Tongue (tissue), 3 donors: ENCODE measurements at places on chromosomes 13 and 19. TPM values are rescaled to one million over a fixed set of nuclear protein-coding genes. Genes with fewer than 3 reads are reported as not detected.

The CRLF1 gene
- 38.4 TPM for total RNA-seq

The ATP8A2 gene
- total RNA-seq = 1.8 TPM

The DIRAS1 gene
- 2.7 TPM for total RNA-seq

The ZNF320 gene
- total RNA-seq = 27.7 TPM

The NAT14 gene
- total RNA-seq = 12.0 TPM

The ZNF626 gene
- total RNA-seq = 25.1 TPM

The C5AR2 gene
- total RNA-seq = 0.31 TPM

The ZNF491 gene
- total RNA-seq = 4.4 TPM

The LILRB4 gene
- total RNA-seq = 0.51 TPM

The SLAIN1 gene
- total RNA-seq = 8.9 TPM

The PALM gene
- total RNA-seq = 52.9 TPM

The EPN1 gene
- 62.2 TPM for total RNA-seq

The TTC9B gene
- total RNA-seq = not detected

The PLIN3 gene
- total RNA-seq = 95.2 TPM

The SULT2B1 gene
- 2.4 TPM for total RNA-seq

The UGGT2 gene
- total RNA-seq = 64.8 TPM

The CATSPERD gene
- total RNA-seq = not detected

The FBXO17 gene
- 35.2 TPM for total RNA-seq

The NFIX gene
- total RNA-seq = 144 TPM

The WDR83 gene
- total RNA-seq = 7.2 TPM

The LGALS14 gene
- total RNA-seq = not detected

The MEGF8 gene
- 27.9 TPM for total RNA-seq

The KASH5 gene
- not detected for total RNA-seq

The CYP2A7 gene
- not detected for total RNA-seq

The TFPT gene
- 8.7 TPM for total RNA-seq

The ZNF587 gene
- 25.0 TPM for total RNA-seq

The PLIN4 gene
- total RNA-seq = 38.0 TPM

The KIR2DL1 gene
- total RNA-seq = not detected

The KLC3 gene
- 13.7 TPM for total RNA-seq

The DIAPH3 gene
- total RNA-seq = 6.3 TPM

The TEX101 gene
- total RNA-seq = not detected

The ZNF564 gene
- 13.2 TPM for total RNA-seq

The C1QTNF9B gene
- total RNA-seq = not detected

The NRTN gene
- total RNA-seq = not detected

The DPF1 gene
- total RNA-seq = 0.92 TPM

The PEG3 gene
- 332 TPM for total RNA-seq

The FSD1 gene
- 1.1 TPM for total RNA-seq

The SCN1B gene
- 12.9 TPM for total RNA-seq

The ALDH16A1 gene
- 34.6 TPM for total RNA-seq

The FCER2 gene
- total RNA-seq = not detected

The SIGLEC12 gene
- total RNA-seq = not detected

The CACNG6 gene
- total RNA-seq = 22.2 TPM

The SPRY2 gene
- total RNA-seq = 47.2 TPM

The PLK5 gene
- 0.51 TPM for total RNA-seq

The LRRC4B gene
- total RNA-seq = 13.0 TPM

The ITGBL1 gene
- total RNA-seq = 4.3 TPM

The C5AR1 gene
- 1.2 TPM for total RNA-seq
